NCI-H524 treated with DMSO at 0.1 percent for 48 hours (cell line): ENCODE measurements at places on chromosomes 16 and 17.

- DNase-seq, result no peak
Observed at GRCh38 chr17:28635506-28635905, 9.5 kb downstream of the BLTP2 start.

GRCh38 chr16:65306722-65307121 is 184.9 kb upstream of the CDH11 start:
- DNase-seq, result no peak

GRCh38 chr16:637081-638018 is 1.2 kb upstream of the METTL26 start:
- peak; percentile 71 for DNase-seq

DNA sequence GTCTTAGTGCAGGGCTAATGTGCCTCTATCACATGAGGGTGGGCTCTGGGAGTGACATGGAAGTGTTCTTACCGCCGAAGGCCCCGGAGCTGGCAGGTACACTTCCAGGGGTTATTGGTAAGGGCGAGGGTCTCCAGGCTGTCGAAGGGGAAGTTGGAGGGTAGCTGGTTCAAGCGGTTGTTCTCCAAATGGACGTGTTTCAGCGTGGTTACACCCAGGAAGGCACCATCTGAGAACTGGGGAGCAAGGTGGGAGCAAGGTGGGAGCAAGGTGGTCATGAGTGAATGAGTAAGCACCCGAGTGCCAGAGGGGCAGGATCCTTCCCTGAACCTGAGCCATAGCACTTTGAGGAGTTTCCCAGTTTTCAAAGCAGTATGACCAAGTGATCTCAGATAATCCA is 3.0 kb downstream of the CHAD start:
- DNase-seq, result no peak

- DNase-seq, result no peak
Observed at GRCh38 chr17:68783861-68784260, 171.3 kb downstream of the ABCA8 start.

- DNase-seq, result no peak
Observed at GRCh38 chr17:73389411-73389810, 77.6 kb upstream of the CDC42EP4 start.
